DMS79 (cell line): ENCODE measurements at places on chromosomes 3 and 15.

DNA sequence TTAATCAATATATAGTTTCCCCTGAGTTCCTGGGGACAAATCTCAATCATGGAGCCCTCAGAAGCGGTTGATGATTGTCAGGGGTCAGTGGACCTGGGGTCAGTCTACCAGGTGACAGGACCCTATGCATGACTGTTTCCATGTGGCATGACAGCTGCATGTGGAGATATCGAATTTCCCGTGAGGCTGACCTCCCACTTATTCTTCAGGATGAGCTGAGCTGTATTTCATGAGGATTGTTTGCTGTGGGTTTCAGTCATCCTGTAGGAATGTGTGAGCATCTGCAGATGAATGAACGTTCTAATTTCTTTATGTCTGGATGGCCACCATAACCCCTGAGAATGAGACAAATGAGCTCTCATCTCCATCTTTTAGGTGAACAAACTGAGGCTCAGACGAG, 93.0 kb upstream of the HES1 start:
- DNase-seq, result no peak

- no peak for DNase-seq
Observed at GRCh38 chr3:185207931-185208746, 45.7 kb downstream of the EHHADH start.

DNA sequence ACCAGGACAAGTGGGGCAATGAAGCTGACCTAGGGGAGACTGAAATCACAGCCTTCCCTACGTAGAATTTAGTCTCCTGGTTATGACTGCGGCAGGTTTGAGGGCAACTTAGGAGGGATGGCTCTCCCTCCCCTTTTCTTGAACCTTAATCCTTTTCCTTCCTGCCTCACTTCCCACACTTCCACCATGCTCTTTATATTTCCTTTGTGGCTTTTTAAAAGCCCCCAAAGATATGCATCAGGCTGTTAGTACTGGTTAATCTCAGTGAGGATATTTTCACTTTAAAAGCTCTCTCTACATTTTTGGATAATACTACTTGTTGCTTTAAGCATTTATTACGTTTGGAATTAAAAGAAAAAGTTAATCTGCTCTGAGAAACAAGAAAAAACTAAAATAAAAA, 339.2 kb downstream of the SOX2 start:
- no peak for DNase-seq

DNA sequence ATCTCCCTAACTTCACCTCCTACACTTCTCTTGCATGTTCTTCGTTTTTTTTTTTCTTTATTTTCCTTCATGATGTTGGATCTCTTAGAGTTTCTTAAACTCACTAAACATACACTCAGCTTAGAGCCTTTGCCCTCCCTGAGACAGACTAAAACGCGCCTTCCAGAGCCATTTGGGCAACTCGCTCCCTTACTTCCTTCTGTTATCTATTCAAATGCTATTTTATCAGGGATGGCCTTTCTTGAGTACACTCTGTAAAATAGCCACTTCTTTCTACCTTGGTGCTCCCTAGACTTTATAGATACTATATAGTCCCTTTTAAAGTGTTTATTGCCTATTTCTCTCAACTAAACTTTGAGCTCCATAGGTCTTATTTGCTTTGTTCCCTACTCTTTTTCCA, 598.2 kb upstream of the NECTIN3 start:
- no peak for DNase-seq

GRCh38 chr3:10599017-10599416, 93.6 kb upstream of the ATP2B2 start:
- DNase-seq, result no peak
